ENCODE measurements at places on chromosomes 7 and 10. TPM values are rescaled to one million over a fixed set of nuclear protein-coding genes. Genes with fewer than 3 reads are reported as not detected.

DNA sequence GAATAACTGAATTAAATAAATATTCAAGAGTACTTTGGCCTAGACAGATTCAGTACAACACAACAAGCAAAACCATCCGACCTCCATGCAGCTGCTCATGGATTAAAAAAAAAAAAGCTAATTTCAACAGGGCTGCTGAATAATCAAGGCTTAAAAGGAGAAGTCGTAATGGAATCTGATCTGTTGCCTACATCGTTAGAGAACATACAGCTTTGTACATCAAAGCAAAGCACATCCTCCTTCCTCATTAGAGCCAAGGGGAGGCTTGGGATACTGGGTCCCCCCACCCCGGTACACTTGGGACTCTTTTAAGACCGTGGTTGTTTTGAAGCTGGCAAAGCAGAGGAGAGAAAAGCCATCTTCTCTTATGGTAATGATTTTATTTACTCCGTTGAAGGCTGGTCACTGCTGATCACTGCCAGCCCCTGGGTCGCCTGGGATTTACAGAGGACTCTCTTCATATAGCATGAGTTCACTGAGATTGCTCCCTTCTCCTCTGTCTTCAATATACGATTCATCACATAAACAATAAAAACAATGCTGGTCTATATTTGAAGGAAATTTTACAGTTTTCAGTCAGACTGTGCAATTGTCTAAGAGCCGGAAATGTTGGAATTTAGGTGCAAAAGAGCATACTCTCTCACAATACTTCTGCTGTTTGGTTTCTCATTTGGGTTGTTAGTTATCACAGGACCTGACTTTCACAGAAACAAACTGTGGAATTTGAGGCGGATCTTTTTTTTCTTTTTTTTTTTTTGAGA lies 148.8 kb downstream of the FAM107B start:
- no peak for DNase-seq

- DNase-seq = no peak
Measured at GRCh38 chr10:23060918-23061317, 34.5 kb upstream of the MSRB2 start.

The TCAF2 gene
- 2.9 TPM for total RNA-seq

The RASA4B gene
- 2.9 TPM for total RNA-seq

The NUTM2A gene
- total RNA-seq = 1.1 TPM

DNA sequence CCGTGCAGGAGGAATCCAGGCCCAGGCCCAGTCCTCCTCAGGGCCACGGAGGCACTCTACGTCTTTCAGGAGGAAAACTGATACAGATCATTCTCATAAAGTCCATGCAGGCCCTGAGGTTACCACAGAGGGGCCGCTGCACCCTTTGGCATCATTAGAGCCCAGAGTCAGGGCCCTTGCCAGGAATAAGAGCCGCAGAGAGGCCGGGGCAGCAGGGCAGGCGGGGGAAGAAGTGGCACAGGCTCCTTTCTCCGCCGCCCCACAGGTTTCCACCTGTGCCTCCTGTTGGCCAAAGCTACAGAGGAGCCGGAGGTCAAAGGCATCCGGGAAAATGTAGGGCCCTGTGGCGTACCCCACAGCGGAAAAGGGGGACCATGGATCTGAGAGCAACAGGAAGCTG lies 366.6 kb upstream of the SHH start:
- DNase-seq = peak; percentile 38

- no peak for DNase-seq
Measured at GRCh38 chr7:20193242-20193777, 23.9 kb downstream of the MACC1 start.

- DNase-seq = no peak
Measured at GRCh38 chr7:67754651-67755050, 758.0 kb downstream of the TYW1 start.

- no peak for DNase-seq
Measured at GRCh38 chr7:117781707-117782106, 91.5 kb downstream of the CTTNBP2 start.

The BTBD16 gene
- total RNA-seq = 1.5 TPM

The STN1 gene
- 5.8 TPM for total RNA-seq

The OPN1SW gene
- total RNA-seq = not detected

DNA sequence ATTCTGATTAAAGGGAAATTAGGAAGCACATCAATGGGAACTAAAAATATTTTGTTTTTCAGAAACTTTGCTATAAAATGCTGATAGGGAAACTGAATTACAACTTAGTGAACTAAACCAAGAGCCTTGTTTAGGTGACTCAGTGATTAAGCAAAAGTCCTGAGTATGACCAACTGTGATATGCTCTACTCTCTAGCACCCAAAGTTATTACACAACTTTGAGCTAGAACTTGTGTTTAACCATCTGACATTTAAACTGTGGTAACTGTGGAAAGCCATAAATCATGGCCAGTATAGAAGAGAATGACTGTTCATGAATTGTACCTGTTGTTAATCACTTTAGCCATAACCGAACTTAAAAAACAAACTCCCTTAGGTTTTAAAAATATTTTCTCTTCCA lies 127.4 kb downstream of the ZNF365 start:
- DNase-seq = no peak

DNA sequence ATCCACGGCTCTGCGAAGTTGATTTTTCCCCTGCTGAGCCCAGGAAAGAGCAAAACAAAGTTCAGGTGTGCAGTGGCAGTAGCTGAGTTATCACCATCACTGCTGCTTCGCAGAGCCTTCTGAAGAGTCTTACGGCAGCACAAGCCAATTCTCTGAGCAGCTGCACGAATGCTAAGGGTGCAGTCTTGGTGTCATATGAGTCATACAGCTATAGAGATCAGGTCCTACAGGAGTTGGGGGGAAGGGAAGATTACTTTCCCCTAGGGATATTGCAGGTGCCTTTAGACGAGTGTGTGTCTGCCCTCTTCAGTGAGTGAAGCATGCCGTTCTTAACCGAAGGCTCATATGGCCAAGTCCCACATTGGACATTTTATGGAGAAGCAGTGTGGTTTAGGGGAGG lies 227.8 kb downstream of the CELF2 start:
- DNase-seq = no peak

DNA sequence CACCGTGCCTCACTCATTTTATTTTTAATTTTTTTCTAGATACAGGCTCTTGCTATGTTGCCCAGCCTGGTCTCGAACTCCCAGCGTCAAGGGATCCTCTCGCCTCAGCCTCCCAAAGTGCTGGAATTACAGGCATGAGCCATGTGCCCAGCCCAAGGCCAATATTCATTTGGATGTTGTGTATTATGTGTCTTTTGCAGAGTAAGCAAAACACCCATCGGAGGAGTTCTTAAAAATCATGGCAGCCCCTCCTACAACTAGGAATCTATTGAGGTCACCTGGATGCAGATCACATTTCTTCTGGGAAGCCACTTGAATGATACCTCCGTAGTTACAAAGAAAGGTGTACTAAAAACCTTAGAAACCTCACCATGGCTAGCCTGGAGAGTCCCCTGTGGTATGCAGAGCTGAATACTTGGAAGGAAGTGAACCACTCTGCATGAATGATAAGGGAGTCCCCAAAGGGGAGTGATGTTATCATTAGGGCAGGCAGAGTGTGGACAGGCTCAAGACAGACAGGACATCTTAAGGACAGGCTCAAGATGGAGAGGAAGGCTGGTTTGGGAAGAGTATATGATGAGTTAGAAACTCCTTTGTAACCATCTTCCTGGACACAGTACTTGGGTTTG lies 185.7 kb downstream of the TAX1BP1 start:
- DNase-seq = no peak

All from left lobe of liver (tissue), 2 donors.